ENCODE measurements at places on chromosomes 5 and 9. TPM values are rescaled to one million over a fixed set of nuclear protein-coding genes. Genes with fewer than 3 reads are reported as not detected.

The NR6A1 gene
- total RNA-seq, result 6.5 TPM

GRCh38 chr9:15612962-15613361 is 60.1 kb downstream of the CCDC171 start:
- H3K4me1 ChIP-seq, result no peaks in the 10 kb centered on the region
- no peak for DNase-seq
- no peaks in the 10 kb centered on the region for H3K36me3 ChIP-seq
- H3K27me3 ChIP-seq, result no peaks in the 10 kb centered on the region

- no peaks in the 10 kb centered on the region for H3K27me3 ChIP-seq
- H3K36me3 ChIP-seq, result no peaks in the 10 kb centered on the region
- no peak overlapping the region for H3K4me3 ChIP-seq
- H3K4me1 ChIP-seq, result no peaks in the 10 kb centered on the region
- DNase-seq, result no peak
- no peak overlapping the region for H3K27ac ChIP-seq
These were observed 5.3 kb downstream of the CAMK2A start for GRCh38 chr5:150284311-150284710.

- peak; percentile 87 for DNase-seq
- no peaks in the 10 kb centered on the region for H3K36me3 ChIP-seq
- peak overlapping the region; percentile 3 for H3K4me3 ChIP-seq
- no peaks in the 10 kb centered on the region for H3K27me3 ChIP-seq
These were observed 82.2 kb upstream of the ICE1 start for GRCh38 chr5:5340206-5340729.

The SPATA31C1 gene
- not detected for total RNA-seq

DNA sequence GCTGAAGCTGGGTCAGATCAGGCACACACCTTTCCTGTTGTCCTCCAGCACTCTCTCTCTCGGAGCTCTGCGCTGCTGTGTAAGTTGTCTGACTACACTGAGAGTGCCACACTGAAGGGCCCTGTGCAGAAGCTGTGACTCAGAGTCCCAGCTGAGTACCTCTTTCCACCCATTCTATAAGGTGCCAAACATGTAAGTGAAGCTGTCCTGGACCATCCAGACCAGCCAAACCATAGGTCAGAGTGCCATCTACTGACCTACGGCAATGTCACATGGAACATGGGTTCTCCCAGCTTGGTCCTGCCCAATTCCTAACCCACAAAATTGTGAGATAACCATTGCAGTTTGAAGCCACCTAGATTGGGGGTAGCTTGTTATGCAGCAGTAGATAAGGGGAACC is 68.2 kb downstream of the ADCY2 start:
- H3K4me3 ChIP-seq, result no peak overlapping the region
- no peaks in the 10 kb centered on the region for H3K4me1 ChIP-seq
- H3K27ac ChIP-seq, result no peak overlapping the region
- no peaks in the 10 kb centered on the region for H3K27me3 ChIP-seq
- no peaks in the 10 kb centered on the region for H3K36me3 ChIP-seq

The PBX3 gene
- 50.7 TPM for total RNA-seq

DNA sequence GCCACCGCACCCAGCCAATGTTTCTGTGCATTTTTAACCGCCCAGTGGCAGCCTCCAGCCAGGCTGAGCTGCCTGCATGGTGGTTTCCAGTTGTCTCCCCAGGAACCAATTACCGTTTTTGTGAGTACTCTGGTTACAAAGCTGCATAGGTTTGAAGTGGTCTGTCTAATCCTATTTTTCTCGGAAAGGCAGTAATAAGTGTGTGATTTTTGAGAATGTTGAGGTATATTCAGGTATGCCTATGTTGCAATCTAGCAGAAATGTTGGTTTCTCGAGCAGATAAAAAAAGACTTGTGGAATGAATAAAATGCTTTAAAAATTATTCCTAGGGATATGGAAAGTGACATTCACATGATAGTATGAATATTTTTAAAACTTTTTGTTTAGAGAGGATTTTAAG is 41.5 kb upstream of the ANKH start:
- peaks cover 8% of the 10 kb centered on the region for H3K4me1 ChIP-seq
- no peak for DNase-seq
- H3K27ac ChIP-seq, result no peak overlapping the region
- no peaks in the 10 kb centered on the region for H3K36me3 ChIP-seq
- H3K27me3 ChIP-seq, result no peaks in the 10 kb centered on the region

GRCh38 chr9:120571443-120572257 is 8.3 kb downstream of the CDK5RAP2 start:
- no peak overlapping the region for H3K4me3 ChIP-seq
- peak overlapping the region; percentile 60 for H3K27ac ChIP-seq
- peaks cover 53% of the 10 kb centered on the region for H3K36me3 ChIP-seq
- no peaks in the 10 kb centered on the region for H3K27me3 ChIP-seq
- DNase-seq, result no peak

The LAMC3 gene
- 4.0 TPM for total RNA-seq
